Myocyte (in vitro differentiated cells): ENCODE measurements at places on chromosomes 4 and X. TPM values are rescaled to one million over a fixed set of nuclear protein-coding genes. Genes with fewer than 3 reads are reported as not detected.

PPP1R2C gene
- not detected in 2 replicates for total RNA-seq

IQSEC2 gene
- 9.2 and 12.3 TPM in 2 replicates for total RNA-seq

HTRA3 gene
- 35.0 and 49.3 TPM in 2 replicates for total RNA-seq

FGF13 gene
- 14.3 and 30.5 TPM in 2 replicates for total RNA-seq

ADH7 gene
- total RNA-seq: not detected in 2 replicates

CENPE gene
- total RNA-seq: 1.5 and 2.9 TPM in 2 replicates

DNA sequence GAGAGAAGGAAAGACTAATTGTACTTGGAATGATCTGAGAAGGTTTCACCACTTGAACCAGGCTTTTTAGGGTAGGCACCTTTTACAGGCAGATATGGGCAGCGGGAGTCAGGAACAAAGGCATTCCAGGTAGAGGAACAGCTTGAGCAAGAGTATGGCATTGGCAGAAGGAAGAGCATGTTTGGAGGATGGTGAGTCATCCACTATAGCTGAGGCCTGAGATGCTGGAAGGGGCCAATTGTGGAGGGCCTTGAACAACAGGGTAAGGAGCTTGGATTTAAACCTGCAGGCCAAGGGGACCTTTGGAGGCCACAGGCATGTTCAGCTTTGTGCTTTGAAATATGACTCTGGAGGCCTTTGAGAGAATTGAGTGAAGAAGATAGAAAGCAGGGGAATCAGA is 32.2 kb downstream of the PFKFB1 start:
- DNase-seq: no peak

DNA sequence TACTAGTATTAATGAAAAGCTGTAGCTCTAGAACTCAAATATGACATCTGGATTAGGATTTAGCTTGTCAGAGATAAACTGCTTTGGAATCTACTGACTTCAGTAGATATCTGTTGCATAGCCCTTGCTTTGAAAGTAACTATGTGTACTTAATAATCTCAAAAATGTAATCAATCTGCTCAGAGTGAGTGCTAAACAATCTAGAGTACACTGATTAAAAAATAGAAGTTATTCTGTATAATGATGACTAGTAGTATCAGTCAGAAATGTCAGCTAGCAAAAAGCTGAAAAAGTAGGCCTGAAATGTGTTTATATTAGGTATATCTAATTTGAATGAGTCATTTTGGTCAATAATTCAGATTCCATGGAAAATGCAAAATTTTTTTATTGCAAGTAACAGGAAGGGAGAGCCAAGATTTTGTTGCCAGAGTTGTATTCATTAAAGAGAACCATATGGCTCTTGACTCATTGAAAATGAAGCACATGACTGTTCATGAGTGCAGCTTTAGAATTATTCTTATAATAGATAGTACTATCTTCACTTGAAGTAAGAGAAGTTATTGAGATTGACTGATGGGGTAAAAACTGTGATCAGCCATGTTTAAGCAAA is 20.0 kb downstream of the CLCN3 start:
- DNase-seq: no peak

DNA sequence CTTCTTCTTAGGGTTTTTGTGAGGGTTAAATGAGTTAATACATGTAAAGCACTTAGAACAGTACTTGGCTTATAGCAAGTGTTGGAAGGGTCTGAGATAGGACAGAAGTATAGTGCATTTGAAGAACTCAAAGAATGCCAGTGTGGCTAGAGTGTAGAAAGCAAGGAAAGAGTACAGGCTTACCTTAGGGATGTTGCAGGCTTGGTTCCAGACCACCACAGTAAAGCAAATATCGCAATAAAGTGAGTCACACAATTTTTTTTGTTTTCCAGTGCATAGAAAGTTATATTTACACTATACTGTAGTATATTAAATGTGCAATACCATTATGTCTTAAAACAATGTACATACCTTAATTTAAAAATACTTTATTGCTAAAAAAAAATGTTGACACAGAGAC is 41.3 kb downstream of the KIF4A start:
- DNase-seq: no peak

GRCh38 chrX:149074398-149074797 is 430.7 kb downstream of the IDS start:
- peak; percentile 24 for DNase-seq

GRCh38 chrX:110402091-110402849 is 43.6 kb downstream of the RTL9 start:
- peak; percentile 77 for DNase-seq

DNA sequence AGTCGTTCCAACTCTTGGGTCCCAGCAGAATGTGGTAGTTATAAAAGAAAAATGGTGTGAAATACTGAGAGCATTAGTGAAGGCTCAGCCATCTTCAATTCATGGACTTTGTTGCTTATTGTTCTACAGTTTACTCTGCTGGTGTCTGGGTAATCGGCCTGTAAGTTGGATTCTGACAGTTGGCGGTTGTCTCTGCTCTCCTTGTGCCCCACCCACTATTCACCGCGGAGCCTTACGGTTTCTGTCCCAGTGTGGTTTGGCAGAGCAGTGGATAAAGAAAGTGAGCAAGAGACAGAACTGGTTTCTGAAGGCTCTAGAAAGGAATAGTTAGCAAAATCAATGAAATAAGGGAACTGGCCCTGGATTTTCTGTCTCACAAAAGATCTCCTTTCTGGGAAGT is 9.1 kb downstream of the LONRF3 start:
- DNase-seq: no peak

DNA sequence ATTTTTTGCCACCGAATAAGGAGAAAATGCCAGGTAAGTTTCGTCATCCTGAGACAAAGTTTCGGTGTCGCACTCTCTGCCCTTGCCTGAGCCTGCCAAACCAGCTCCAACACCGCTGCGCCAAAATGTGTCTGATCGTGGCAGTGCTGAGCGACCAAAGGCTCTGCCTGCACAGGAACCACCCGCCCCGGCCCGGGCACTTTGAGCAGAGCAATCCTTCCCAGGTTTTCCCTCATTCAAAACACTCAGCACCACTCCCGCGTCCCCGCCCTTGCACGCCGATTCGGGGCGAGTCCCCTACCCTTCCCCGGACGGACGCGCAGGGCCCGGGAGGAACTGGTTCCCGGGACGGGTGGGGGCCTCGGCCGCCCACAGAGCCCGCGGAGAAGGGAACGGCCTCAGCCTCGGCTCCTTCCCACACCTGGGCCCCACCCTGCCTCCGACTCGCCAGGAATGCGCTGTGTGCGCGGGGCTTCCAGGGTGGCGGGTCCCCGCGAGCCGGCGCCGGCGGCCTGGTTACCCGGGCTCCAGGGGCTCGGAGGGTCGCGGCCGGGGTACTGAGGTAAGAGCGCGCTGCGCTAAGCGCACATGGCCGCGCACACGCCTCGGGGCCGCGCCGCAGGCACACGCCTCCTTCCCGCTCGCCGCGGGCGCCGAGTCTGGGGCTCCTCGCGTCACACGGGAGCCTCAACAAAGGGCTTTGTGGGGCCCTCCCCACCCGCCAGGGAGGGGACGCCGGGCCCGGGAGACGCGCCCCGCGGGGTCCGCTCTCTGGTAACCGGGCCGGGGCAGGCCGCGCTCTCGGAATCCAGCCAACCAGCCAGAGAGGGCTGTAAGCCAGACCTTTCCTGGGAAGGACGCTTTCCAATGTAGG is at the start of gene C4orf36:
TSS of gene C4orf36 (minus strand) at position 661 of the 874 bp plus-strand sequence. CDS start 902 bp downstream, outside the sequence.
- DNase-seq: peak; percentile 31

- DNase-seq: no peak
Measured at GRCh38 chr4:110071466-110071865, 126.9 kb downstream of the ELOVL6 start.

DNA sequence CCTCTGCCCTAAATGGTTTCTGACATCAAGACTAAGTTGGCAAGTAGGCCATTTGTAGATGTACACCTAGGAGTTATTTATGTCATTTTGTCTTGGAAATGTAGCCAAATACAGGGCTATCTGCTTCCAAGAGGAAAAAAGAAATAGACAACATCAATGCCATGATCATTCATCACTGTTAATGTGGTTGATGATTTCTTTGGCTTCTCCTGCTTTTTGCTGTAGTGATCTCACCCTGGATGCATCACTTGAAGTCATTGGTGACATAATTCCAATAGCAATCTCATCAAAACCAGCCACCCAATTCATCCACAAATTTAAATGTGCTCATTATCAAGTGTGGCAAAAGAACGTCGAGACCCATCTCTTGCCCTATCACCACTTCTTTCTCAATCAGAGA is 222.6 kb upstream of the PPARGC1A start:
- no peak for DNase-seq

DNA sequence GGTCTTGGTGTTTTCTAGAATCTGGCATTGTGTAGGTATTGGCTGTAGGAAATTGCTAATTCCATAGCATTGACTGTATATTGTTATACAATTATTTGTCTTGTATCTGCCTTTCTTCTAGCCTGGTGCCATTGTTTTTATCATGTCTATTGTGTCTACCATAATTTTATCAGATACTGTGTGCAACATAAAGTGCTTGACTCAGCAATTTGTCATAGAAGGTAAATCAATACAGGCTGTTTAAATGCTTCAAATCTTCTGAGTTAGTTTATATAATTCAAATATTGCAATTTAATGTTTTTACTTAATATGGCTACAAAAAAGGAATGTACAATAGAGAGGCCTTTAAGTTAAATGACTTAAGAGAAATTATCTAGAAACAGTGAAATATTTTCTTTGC is 263.3 kb upstream of the UGT8 start:
- DNase-seq: no peak

- no peak for DNase-seq
Measured at GRCh38 chr4:29259556-29259955, 1460.6 kb upstream of the PCDH7 start.
